AG10803 (cell line): ENCODE measurements at places on chromosomes 6 and 20.

GRCh38 chr20:51661609-51662178 is 106.5 kb downstream of the ATP9A start:
- DNase-seq: peak; percentile 53

GRCh38 chr20:6866741-6867140 is 99.3 kb downstream of the BMP2 start:
- DNase-seq: peak; percentile 5

DNA sequence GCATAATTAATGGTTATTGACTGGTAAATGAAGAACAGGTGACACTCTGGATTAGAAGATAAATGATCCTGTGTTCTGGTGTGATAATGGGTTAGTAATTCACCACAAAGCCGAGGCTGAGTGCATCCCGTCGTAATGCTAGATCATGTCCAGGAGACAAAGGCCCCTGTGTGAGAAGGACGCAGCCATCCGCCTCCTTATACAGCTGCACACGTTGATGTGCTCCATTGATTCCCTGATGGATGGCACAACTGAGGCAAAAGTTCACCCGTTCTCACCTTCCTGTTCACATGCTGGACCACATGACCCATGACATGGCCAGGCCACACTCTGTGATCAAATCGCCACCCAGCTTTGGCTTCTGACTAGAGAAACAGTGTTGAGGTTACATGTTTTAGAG is 136.1 kb downstream of the FOXC1 start:
- no peak for DNase-seq

DNA sequence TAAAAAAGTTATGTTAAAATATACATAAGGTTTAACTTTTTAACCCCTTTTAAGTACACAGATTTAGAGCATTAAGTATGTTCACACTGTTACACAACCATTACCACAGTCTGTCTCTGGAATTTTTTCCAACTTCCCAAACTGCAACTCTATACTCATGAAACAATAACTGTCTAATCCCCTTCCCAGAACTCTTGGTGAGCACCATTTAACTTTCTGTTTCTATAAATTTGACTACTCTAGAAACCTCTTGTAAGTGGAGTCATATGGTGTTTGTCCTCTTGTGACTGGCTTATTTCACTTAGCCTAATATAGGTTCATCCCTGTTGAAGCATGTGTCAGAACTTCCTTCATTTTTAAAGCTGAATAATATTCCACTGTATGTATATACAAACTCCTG is 98.1 kb downstream of the MAP3K7 start:
- DNase-seq: no peak

DNA sequence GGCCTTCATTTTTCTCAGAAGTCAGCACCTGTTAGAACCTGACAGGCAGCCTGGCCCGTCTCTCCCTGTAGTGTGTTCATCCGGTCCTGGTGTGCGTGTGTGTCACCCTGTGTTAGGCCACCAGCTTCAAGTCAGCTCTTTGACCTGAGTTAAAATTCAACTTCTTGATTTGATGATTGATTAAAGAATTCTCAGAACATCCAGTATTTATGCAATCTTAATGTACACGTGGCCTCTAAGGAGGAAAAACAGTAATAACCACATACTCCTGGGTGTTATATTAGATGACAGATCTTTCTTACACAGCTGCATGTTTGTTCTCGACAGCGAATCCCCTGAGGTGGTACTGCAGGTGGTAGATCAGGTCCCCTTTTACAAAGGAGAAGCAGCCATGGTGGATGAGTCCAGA is 19.1 kb upstream of the TMEM217 start:
- no peak for DNase-seq

- DNase-seq: no peak
These were observed 8.5 kb downstream of the RNF8 start for GRCh38 chr6:37362101-37362828.

- peak; percentile 9 for DNase-seq
These were observed 4.9 kb downstream of the XPO5 start for GRCh38 chr6:43570876-43571441.

GRCh38 chr6:134816780-134817179 is 133.1 kb downstream of the ALDH8A1 start:
- peak; percentile 27 for DNase-seq

DNA sequence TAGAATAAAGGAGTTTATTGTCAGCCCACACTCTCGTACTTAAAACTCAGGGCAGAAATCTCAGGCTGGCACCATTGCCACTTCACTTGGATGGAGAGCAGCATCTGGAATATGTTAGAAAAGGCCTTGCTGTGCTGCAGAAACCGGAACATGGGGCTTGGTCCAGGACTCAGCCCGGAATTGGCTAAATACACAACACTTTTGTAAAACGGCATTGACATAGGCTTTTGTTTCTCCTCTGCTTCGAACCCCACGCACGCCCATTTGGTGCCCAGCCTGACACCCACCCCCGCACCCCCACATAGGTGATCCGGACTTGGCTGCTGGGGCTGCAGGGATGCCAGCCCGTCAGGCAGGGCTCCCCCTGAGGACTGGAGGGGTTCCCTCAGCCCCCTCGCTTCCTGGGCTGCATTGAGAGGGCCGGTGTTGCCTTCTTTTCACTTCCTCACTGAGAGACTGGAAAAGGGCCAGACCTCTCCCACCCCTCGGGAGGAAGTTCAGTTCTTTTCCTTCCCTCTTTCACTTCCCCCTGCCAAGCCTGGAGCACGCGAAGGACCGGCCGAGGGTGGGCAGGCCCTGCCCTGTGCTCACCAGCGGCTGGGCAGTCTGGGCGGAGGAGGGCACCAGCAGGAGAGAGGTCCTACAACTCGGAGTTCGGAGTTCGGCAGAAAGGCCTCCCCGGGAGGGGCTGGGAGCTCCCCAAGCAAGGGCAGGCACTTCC is 17.9 kb upstream of the CST3 start:
- DNase-seq: peak; percentile 18

- DNase-seq: no peak
These were observed 18.7 kb downstream of the RAMACL start for GRCh38 chr6:166567813-166568212.

DNA sequence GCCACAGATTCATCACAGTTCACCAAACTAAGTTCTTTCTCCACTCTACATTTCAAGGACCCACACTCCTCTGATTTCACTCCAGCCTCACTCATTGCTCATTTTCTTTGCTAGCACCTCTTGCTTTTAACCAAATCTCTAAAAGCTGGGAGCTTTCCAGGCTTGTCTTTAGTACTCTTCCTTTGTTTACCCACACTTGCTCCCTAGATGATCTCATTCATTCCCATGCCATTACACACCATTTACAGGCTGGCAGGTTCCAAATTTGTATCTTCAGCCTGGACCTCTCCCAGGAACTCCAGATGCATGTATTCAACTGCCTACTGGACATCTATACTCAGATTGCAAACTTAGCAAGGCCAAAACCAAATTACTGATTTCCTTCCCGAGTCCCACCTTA is 5.3 kb upstream of the GUCA1B start:
- DNase-seq: peak; percentile 97
